ENCODE measurements at places on chromosomes 6 and 20. TPM values are rescaled to one million over a fixed set of nuclear protein-coding genes. Genes with fewer than 3 reads are reported as not detected.

The CDSN gene
- total RNA-seq: not detected

The EMILIN3 gene
- not detected for total RNA-seq

The TSBP1 gene
- not detected for total RNA-seq

The RIMS1 gene
- total RNA-seq: 3.3 TPM

The CPXM1 gene
- total RNA-seq: 2.0 TPM

The CASS4 gene
- 0.17 TPM for total RNA-seq

DNA sequence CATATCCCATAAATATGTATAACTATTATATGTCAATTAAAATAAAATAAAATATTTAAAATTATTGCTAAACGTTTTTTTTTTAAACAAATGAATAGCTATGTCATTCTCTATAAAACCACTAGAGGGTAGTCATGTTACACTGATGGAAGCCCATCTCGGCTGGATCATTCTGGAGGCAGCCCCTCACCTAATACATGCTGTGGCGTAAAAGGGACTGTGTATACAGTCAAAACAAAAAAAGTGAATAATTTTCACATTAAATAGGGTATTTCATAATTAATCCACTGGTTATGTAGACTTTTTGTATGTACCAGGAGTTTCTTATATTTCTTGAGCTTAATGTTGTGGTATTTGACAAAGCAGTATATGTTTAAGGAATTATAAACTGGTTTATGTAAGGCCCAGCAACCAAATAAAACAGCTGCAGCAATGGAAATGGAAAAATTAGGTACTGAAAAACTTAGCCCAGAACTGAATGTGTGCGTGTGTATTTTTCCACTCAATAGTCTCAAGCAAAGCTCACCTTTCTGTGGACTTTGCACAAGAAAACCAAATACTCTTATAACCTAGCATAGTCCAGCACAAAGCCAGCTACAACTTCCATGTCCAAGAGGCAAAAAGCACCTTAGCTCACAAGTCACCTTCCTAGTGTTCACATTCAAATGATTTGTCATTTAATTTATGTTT, 81.7 kb downstream of the COL9A1 start:
- peak; percentile 28 for DNase-seq

DNA sequence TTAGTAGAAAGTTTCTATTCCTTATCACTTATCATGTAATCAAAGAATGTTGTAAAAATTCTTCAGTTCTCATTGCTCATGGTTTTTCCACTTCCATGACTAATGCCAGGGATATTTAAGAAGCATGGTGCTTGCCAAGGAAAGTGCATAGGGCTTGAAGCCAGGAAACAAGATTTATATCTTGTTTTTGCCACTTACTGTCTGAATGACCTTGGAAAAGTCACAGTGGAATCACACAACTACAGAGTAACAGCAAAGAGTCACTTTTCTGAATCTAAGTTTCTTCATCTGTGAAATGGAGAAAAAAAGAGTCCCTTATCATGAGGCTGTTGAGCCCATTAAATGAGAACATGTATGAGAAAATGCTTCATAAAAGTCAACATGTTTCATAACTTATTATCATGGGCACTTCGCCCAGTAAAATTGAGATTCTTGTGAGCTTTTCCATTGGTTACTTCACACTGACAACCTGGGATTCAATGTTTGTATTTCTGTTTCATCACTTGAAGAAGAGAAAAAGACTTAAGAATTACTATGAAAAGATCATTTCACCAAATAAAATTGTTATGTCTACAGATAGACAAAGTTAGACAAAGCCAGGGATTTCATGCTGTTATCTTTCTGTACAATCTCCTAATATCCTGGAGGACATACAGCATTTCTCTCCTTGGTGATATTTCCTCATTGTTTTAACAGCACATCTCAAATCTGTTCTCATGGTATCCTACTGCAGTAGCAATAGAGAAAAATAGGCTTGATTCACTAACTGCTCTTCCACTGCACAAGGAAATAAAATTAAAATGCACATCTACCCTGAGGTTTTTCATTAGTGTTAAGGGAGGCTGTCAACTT, 7.6 kb upstream of the BMP5 start:
- DNase-seq: peak; percentile 81

DNA sequence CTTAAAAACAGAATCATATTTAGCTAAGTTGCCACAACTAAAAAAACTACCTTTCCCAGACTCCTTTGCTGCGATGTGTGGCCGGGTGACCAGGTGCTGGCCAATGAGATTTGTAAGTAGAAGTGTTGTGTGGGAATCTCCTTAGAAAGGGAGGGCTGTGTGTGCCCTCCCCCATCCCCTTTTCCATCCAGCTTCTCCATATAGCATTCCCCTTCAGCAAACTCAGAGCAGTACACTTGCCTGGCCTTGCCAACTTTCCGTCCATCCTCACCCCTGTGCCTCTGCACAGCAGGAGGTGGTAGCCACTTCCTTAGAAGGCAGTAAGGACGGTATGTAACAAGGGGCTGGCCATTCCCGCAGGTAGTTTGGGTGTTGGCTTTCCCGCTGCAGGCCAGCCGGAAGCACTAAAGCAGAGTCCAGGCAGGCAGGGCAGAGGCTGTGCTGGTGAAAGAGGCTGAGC, 22.3 kb upstream of the KCNK16 start:
- no peak for DNase-seq

DNA sequence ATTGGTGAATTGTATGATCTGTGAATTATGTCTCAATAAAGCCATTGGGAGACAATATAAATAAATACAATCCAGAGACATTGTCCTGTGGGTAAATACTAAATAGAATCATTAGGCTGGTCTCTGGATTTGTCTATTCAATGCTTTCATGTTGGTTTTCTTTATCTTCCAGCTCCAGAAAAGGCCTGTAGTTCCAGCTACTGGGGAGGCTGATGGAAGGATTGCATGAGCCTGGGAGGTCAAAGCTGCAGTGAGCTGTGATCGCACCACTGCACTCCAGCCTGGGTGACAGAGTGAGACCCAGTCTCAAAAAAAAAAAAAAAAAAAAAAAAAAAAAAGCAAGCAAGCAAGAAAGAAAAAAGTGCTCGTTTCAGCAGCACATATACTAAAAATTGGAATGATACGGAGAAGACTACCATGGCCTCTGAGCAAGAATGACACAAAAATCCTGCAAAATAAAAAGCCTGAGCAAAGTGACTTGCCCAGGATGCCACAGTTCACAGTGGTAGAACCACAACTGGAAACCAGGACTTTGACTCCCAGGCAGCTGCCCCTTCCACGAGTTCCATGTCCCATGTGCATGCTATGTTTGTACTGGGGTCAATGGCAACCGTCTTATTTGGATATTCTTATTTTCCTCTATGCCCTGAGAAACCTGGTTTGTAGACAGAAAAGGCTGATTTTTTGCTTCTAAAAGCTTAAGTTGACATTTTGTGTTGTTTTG, 33.6 kb upstream of the GMPR start:
- DNase-seq: no peak

DNA sequence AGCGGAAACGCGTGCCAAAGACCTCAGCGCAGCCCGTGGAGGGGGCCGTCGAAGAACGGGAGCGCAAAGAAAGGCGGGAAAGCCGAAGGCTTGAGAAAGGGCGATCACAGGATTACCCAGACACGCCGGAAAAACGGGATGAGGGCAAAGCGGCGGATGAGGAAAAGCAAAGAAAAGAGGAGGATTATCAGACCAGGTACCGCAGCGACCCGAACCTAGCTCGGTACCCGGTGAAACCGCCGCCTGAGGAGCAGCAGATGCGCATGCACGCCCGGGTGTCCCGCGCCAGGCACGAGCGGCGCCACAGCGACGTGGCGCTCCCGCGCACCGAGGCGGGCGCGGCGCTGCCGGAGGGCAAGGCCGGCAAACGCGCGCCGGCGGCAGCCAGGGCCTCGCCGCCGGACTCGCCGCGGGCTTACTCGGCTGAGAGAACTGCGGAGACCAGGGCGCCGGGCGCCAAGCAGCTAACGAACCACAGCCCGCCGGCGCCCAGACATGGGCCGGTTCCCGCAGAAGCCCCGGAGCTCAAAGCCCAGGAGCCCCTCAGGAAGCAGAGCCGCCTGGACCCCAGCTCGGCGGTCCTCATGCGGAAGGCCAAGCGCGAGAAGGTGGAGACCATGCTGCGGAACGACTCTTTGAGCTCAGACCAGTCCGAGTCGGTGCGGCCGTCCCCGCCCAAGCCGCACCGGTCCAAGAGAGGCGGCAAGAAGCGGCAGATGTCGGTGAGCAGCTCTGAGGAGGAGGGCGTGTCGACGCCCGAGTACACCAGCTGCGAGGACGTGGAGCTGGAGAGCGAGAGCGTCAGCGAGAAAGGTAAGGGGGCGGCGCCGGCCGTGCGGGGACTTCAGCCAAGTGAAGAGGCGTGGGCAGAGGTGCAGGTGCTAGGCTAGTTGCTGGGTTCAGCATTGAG, 296.2 kb downstream of the RIMS1 start:
- peak; percentile 81 for DNase-seq

- DNase-seq: no peak
Observed at GRCh38 chr6:5531161-5531560, 269.8 kb downstream of the FARS2 start.

GRCh38 chr6:148044921-148045320, 297.7 kb upstream of the SASH1 start:
- no peak for DNase-seq

DNA sequence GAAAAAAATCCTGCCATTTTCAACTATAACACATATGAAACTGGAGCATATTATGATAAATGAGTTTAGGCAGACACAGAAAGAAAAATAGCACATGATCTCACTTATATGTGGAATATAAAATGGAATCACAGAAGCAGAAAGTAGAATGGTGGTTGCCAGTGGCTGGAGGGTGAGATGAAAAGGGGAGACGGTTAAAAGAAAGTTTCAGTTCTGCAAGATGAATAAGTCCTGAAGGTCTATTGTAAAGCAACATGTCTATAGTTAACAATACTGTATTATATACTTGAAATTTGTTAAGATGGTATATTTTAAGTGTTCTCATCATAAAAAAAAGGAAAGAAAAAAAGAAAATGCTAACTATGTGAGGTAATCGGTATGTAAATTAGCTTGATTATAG, 503.9 kb downstream of the EPHA7 start:
- DNase-seq: no peak

DNA sequence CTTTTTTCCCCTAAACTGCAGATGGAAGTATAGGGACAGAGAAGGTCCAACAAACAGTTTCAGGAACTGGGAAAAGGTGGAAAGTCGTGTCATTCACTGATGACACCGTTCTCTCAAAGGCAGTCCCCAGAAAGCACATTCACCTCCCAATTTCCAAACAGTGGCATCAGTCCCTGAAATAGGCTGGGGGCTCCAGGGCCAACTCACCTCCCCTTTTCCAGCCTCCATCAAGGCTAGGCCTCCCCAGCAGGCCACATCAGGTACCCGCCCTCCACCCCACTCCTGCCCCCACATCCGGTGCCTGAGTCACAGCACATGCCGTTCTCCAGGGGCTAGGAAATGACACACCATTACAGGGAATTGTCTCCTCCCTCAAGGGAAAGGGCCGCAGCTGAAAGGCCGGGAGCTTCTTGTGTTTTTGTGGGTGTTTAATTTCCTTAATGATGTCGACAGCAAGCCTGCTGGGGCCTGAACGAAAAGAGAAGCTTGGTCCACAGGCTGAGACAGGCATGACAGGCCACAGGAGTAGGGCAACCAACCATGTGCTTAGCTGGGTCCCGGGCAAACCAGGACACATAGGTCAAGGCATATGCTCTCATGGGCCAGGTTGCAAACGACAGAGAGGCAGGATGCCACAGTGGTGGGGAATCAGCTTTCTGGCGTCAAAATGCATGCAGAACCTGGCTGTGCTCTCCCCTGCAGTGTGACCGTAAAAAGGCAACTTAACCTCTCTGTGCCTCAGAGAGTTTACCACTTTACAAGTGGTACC, 39.2 kb downstream of the ZMYND8 start:
- DNase-seq: peak; percentile 98

- peak; percentile 94 for DNase-seq
Observed at GRCh38 chr6:13355043-13355945, 27.0 kb upstream of the TBC1D7 start.

Data from Daoy (cell line).